ENCODE measurements at places on chromosomes 7 and 10.
A peak's percentile ranks its signal among the peaks of the same experiment; 100 is the strongest.

- no peak for DNase-seq
Measured at GRCh38 chr7:2474224-2474623, 2.0 kb downstream of the GRIFIN start.

DNA sequence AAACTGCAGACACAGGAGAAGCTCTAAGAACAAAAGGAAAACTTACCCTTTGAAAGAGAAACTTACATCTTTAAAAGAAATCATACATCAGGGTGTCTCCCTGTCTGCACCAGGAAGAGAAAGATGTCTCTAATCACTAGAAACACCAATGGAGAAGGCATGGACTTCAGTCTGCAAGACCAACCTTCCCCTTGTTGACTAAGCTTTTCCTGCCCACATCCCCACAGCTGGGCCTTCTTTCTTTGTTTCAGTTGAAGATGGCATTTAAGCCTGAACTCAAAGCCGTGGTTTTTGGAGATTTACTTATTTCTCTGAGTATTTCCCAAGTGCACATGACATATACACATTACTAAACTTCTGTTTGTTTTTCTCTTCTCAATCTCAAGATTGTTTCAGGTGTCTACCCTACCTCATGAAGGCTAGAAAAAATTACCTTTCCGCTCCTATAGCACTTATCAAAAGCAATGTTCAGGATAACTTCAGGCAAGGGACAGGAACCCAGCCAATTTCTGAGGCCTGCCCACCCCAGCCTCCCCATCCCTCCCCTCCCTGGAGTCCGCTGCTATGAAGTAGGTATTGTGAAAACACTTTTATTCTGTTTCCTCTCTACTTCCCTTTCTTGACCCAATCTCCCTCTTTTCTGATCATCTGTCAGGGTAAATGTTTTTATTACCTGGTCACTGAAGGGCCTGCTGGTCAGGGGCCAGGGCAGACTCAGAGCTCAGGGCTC lies 2.8 kb upstream of the SLC29A3 start:
- no peak for DNase-seq

GRCh38 chr7:103811997-103812396 lies 177.5 kb downstream of the RELN start:
- peak; percentile 24 for DNase-seq

DNA sequence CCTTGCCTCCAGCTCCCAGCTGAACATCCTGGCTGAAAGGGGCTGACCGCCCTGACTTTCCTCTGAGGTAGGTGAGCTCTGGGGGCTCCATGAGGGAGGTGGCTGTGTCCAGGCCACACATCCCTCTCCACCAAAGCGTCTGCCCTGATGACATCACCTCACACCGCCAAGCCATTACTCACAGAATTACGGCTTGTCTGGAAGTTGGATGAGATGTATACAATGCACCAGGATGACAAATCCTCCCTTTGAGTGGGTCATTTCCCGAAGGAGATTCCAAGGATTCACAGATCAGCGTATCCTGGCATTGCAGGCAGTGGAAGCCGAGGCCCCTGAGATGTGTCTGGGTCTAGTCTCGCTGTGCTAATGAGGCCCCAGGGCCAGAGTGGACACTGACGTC lies 15.1 kb upstream of the RET start:
- DNase-seq: no peak

DNA sequence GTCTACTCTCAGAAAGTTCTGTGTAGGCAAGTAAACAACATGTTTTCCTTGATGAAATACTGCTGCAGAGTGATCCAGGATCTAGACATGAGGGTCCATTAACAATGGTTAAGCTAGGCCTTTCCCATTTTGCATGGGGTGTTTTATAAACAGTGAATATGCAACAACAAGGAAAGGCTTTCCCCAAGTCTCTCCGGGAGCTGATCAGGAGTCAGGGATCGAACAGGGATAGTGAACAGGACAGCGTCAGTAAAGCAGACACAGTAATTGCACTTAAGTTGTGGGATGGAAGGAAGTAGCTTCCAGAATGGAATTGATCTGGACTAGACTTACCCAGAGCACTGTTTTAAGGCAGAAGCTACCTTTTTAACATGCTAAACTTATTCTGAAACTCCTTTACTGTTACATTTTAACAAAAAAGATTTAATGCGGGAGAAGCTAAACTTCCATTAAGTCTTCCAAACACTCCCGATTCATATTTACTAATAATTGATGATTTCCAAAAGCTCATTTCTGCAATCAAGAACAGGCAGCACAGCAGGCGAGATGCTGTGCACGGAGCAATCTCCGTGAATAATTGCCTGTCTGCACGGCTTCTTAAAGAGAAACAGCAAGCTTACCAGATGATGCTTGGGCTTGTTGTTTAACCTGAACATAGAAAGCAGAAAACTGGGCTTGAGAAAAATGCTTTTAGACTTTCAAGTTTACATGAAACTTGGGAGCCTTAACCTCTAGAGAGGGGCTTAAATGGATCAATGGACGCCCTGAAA lies 50.3 kb upstream of the DOCK1 start:
- DNase-seq: no peak

- DNase-seq: no peak
Measured at GRCh38 chr10:132565516-132566209, 28.1 kb downstream of the INPP5A start.

DNA sequence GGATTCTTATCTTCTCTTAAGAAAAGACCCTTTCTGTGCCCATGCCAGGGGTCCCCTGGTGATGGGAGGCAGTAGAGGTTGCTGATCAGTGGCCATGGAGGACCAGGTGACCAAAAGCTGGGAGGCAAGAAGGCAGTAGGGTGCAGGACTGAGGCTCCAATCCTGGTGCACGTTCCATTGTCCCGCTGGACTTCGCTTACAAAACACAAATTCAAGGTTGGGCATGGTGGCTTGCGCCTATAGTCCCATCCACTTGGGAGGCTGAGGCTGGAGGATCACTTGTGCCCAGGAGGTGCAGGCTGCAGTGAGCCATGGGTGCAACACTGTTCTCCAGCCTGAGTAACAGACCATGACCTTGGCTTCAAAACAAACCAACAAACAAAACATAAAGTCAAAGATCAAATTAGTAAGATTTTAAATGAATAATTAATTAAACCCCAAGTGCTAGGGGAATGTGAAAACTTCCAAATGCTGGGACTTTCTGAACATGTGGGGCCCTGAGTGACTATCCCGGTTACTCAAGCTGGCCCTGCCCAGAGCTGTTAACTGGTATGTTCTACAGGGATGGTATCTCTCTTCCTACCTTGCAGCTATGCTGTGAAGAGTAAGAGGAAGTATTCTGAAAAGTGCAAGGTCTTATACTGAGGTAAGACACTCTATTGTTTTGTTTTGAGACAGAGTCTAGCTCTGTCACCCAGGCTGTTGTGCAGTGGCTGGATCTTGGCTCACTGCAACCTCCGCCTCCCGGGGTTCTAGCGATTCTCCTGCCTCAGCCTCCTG lies 97.6 kb downstream of the LYZL2 start:
- no peak for DNase-seq

GRCh38 chr7:101804967-101805366 lies 12.5 kb upstream of the CUX1 start:
- DNase-seq: peak; percentile 62

DNA sequence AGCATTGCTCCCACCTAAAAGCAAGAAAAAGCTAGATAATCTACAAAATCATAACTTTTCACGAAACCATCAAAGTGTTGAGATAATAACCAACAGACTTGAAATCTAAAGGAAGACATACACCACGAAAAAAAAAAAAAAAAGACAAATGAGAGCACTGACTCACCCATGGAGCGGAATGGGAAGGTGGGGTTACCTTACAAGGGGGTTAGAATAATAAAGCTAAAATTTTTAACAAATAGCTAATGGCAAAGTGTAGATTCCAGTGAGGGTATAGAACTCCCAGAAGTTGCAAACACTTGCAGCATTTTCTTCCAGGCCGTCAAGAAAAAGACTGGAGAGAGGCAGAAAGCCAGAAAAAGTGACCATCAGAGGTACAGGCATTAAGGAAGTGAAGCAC lies 27.2 kb downstream of the IPMK start:
- no peak for DNase-seq

Data from LoVo (cell line).